Glutamatergic neuron (in vitro differentiated cells): ENCODE measurements at places on chromosomes 3 and 15. TPM values are rescaled to one million over a fixed set of nuclear protein-coding genes. Genes with fewer than 3 reads are reported as not detected.

DNA sequence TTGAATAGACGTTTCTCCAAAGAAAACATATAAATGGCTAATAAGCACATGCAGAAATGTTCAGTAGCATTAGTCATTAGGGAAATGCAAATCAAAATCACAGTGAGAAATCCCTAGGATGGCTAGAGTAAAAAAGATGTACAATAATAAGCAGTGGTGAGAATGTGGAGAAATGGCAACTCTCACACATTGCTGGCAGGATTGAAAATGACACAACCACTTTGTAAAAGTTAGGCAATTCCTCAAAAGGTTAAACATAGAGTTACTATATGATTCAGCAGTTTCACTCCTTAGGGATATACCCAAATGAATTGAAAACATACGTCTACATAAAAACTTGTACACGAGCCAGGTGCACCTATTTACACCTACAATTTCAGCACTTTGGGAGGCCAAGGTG is 108.7 kb downstream of the ITPR1 start:
- H3K4me3 ChIP-seq = no peak overlapping the region
- no peaks in the 10 kb centered on the region for H3K4me1 ChIP-seq

- no peaks in the 10 kb centered on the region for H3K27me3 ChIP-seq
- no peak overlapping the region for H3K4me3 ChIP-seq
- H3K4me1 ChIP-seq = no peaks in the 10 kb centered on the region
Observed at GRCh38 chr3:190404715-190405114, 16.8 kb downstream of the CLDN16 start.

GRCh38 chr3:112568642-112569041 is 6.8 kb downstream of the SLC35A5 start:
- H3K36me3 ChIP-seq = peaks cover 6% of the 10 kb centered on the region
- no peak for DNase-seq
- no peak overlapping the region for H3K4me3 ChIP-seq
- H3K4me1 ChIP-seq = peaks cover 3% of the 10 kb centered on the region

Gene TMEM158
- 7.8 TPM for total RNA-seq

Gene ANKUB1
- total RNA-seq = not detected

Gene ENTPD3
- total RNA-seq = 1.7 TPM

Gene OR5H15
- not detected for total RNA-seq
